IPS-NIHi11 (cell line): ENCODE measurements at places on chromosomes 3 and 15.

DNA sequence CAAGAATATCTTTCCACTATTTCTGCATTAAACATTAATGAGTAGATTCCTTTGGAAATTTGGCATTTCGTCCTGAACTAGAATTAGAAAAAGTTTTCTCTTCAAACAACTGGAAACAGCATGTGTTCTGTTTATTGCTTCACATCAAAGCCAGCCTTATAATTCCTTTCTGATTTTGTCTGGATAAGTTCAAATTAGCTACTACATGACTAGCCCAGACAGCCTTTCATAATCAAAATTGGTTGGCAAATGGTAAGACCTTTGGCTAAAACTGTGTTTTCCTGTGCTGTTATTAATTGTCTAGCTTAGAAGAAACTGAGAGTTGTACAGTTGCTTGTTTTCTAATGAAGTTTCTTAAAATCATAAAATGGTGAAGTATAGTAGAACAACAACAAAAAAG lies 52.7 kb upstream of the P3H2 start:
- DNase-seq = no peak

DNA sequence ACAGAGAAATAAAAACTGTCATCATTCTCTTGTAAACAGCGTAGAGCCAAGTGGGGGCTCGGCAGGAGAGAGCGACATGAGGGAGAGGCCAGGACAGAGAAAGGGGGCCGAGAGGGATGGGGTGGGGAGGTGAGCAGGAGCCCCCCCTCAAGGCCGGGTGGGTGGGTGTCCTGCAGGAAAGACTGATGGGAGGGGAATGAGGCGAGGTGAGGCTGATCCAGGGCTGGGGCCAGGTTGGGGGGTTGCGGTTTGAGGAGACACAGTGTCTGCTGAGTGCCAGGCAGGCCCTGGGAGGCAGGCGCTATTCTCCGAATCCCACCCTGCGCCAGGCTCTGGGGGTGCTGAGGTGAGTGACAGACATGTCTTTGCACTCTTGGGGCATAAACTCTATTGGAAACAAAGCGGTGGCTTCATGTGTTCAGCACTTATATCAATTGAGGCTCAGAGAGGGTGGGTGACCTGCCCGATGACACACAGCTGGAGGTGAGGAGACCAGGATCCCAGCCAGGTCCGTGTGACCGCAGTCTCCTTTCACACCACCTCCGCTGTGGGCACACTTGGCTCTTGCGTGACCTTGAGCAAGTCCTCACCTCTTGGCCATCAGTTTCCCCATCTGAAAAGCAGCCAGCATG lies 19.6 kb upstream of the CSPG4 start:
- DNase-seq = no peak

DNA sequence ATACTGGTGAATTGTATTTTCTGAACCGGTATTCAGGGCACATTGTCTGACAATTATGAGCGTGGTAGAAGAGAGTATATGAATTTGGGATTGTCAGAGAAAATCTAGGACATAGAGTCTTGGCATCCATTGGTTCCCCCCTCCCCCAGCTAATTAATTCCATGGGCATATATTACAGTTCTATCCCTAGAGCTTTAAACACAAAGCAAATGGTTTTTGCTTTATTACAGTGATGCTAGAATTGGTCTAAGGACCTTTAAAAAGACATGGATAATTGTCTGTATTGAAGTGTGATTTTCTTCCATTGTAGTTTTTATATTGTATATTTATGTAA lies 91.3 kb downstream of the FNDC3B start:
- no peak for DNase-seq

GRCh38 chr15:73684581-73685455 lies 635 bp downstream of the CD276 start:
- peak; percentile 60 for DNase-seq

- no peak for DNase-seq
These were observed 20.4 kb downstream of the TMOD3 start for GRCh38 chr15:51849860-51850259.
